ENCODE measurements at places on chromosomes 12 and 14.

GRCh38 chr14:28142400-28143015, 624.1 kb upstream of the FOXG1 start:
- no peak for DNase-seq

DNA sequence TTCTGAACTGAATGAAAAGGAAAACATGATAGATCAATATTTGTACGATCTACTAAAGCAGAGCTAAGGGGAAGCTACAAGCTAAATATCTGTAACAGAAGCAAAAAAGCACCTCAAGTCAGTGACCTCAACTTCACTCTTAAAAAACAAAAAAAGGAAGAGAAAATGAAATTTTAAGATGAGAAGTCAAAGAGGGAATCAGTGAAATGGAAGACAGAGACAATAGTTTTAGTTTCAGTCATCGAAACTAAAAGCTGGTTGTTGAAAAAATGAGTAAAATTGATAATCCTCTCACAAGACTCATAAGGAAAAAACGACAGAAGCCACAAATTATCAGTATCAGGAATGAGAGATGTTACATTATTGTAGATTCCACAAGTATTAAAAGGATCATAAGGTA, 11.9 kb upstream of the SLC2A13 start:
- no peak for DNase-seq

- DNase-seq, result no peak
These were observed 122.0 kb upstream of the HIF1A start for GRCh38 chr14:61573321-61573720.

GRCh38 chr12:3004655-3005565, 45.7 kb downstream of the TEAD4 start:
- no peak for DNase-seq

GRCh38 chr12:110314308-110314707, 33.3 kb downstream of the ATP2A2 start:
- no peak for DNase-seq

DNA sequence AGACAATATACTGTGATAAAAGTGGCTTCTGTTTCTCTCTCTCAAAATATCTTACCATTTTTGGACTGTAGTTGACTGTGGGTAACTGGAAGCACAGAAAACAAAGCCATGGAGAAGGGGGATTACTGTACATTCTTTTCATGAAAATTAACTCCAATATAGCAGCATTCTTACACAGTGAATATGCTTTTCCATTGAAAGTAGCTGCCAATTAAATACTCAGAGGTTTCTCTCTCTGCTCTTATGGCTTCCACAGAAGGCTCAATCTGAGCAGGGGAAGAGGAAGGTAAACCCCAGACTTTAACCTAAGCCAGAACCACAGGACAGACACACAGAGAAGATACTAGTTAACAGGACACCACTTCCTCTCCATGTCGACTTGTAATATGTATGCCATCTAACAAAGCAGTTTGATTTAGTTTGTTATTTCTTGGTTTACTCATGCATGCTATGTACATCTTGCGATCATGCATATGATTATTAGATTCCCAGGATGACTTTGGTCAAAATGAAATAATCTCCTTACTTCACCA, 150.2 kb downstream of the SSPN start:
- DNase-seq, result no peak

Data from activated CD8-positive, alpha-beta memory T cell treated with anti-CD3 and anti-CD28 coated beads for 1 hour (primary cell).